ENCODE measurements at places on chromosomes 2 and 18. TPM values are rescaled to one million over a fixed set of nuclear protein-coding genes. Genes with fewer than 3 reads are reported as not detected.

DNA sequence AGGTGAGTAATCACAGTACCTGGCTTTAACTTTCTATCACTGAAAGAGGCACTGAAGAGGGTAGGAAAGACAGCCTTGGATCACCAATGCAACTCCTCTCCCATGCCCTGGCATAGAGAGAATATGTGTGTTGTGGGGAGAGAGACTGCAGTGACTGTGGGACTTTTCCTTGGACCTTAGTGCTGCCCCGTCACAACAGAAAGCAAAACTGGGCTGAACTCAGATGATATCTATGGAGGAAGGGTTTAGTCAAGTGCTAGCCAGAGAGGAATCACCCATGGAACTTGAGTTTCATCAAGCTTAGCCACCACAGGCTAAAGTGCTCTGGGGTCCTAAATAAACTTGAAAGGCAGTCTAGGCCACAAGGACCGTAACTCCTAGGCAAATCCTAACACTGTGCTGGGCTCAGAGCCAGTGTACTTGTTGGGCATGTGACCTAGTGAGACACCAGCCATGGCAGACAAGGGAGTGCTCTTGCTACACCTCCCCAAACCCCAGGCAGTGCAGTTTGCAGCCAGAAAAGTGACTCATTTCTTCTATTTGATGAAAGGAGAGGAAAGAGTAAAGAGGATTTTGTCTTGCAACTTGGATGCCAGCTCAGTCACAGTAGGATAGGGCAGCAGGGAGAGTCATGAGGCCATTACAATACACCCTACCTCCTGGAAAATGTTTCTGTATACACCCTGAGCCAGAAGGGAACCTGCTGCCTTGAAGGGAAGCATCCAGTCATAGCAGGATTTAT, 105.8 kb upstream of the SPOPL start:
- no peak overlapping the region for H3K4me3 ChIP-seq
- H3K4me1 ChIP-seq = no peaks in the 10 kb centered on the region
- no peaks in the 10 kb centered on the region for H3K36me3 ChIP-seq
- H3K27me3 ChIP-seq = no peaks in the 10 kb centered on the region

GRCh38 chr2:100359576-100359975, 37.3 kb upstream of the LONRF2 start:
- no peak overlapping the region for H3K4me3 ChIP-seq
- no peaks in the 10 kb centered on the region for H3K4me1 ChIP-seq
- no peaks in the 10 kb centered on the region for H3K36me3 ChIP-seq
- peaks cover 6% of the 10 kb centered on the region for H3K27me3 ChIP-seq
- no peak overlapping the region for H3K27ac ChIP-seq

CRACDL gene
- 0.61 TPM for total RNA-seq

DNA sequence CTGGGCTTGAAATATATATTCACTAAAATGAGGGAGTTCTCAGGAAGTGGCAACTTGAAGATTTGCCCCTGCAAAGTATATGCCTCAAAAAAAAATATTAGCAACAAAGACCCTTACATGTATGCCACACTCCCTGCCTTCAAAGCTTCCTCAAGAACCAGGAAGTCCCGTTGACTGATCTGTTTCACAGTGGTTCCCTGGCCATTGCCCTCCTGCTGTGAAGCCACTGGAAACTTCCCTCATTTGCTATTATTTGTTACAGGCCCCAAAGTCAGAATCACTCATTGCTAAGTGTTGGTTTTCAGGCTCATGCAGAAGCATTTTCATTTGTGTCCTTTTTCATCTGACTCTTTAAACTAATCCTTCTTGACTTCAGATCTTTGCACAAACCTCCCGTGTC, 421.5 kb downstream of the ZNF521 start:
- no peaks in the 10 kb centered on the region for H3K27me3 ChIP-seq
- no peak overlapping the region for H3K27ac ChIP-seq
- H3K4me1 ChIP-seq = no peaks in the 10 kb centered on the region
- DNase-seq = no peak

DNA sequence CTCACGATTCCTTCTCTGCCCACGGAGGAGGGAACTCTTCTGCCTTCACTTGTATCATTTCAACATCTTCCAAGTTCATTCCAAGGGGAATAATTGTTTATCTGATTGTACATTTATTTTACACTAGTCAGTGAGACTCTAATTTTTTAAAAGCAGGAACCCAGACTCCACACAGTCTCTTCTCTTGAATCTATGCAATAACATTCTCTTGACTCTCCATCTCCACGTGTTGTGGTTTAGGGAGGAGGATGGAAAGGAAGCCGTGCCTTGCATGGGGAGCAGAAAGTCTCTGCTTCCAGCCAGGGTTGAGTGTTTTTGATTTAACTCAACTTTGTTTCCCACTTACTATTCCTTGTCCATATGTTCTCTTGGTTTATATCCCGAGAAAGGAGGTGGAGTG, 131.1 kb upstream of the RIOK3 start:
- DNase-seq = no peak
- H3K4me1 ChIP-seq = peaks cover 19% of the 10 kb centered on the region
- H3K27ac ChIP-seq = no peak overlapping the region
- no peak overlapping the region for H3K4me3 ChIP-seq

- no peaks in the 10 kb centered on the region for H3K4me1 ChIP-seq
- H3K27ac ChIP-seq = no peak overlapping the region
- DNase-seq = no peak
- H3K27me3 ChIP-seq = peaks cover 7% of the 10 kb centered on the region
- no peaks in the 10 kb centered on the region for H3K36me3 ChIP-seq
Measured at GRCh38 chr2:96073170-96073775, 38.6 kb upstream of the GPAT2 start.

GRCh38 chr2:213065583-213066442, 85.6 kb downstream of the IKZF2 start:
- H3K4me3 ChIP-seq = peak overlapping the region; percentile 76
- peaks cover 23% of the 10 kb centered on the region for H3K4me1 ChIP-seq
- peaks cover 6% of the 10 kb centered on the region for H3K27me3 ChIP-seq
- no peak for DNase-seq
- peaks cover 2% of the 10 kb centered on the region for H3K36me3 ChIP-seq
- H3K27ac ChIP-seq = peak overlapping the region; percentile 57

GRCh38 chr2:232330068-232330999, 48.2 kb upstream of the ALPP start:
- no peak overlapping the region for H3K4me3 ChIP-seq
- H3K27me3 ChIP-seq = no peaks in the 10 kb centered on the region
- DNase-seq = peak; percentile 27
- H3K27ac ChIP-seq = no peak overlapping the region

- H3K27ac ChIP-seq = peak overlapping the region; percentile 57
- DNase-seq = no peak
- H3K27me3 ChIP-seq = no peaks in the 10 kb centered on the region
- H3K36me3 ChIP-seq = peaks cover 41% of the 10 kb centered on the region
- peak overlapping the region; percentile 43 for H3K4me3 ChIP-seq
Measured at GRCh38 chr2:98560256-98560771, 48.0 kb downstream of the COA5 start.

GRCh38 chr2:208466151-208466919, 59.7 kb downstream of the PTH2R start:
- H3K4me3 ChIP-seq = no peak overlapping the region
- H3K4me1 ChIP-seq = no peaks in the 10 kb centered on the region
- DNase-seq = no peak
- no peaks in the 10 kb centered on the region for H3K27me3 ChIP-seq
- H3K27ac ChIP-seq = no peak overlapping the region
- H3K36me3 ChIP-seq = no peaks in the 10 kb centered on the region

GRCh38 chr2:72901426-72901825, 14.2 kb downstream of the SPR start:
- no peak overlapping the region for H3K27ac ChIP-seq
- peaks cover 75% of the 10 kb centered on the region for H3K27me3 ChIP-seq
- no peaks in the 10 kb centered on the region for H3K4me1 ChIP-seq
- no peak for DNase-seq

WNT10A gene
- 2.5 TPM for total RNA-seq

SLC4A5 gene
- 3.6 TPM for total RNA-seq

- H3K27me3 ChIP-seq = no peaks in the 10 kb centered on the region
- H3K4me1 ChIP-seq = no peaks in the 10 kb centered on the region
- H3K36me3 ChIP-seq = peaks cover 28% of the 10 kb centered on the region
- no peak overlapping the region for H3K4me3 ChIP-seq
- no peak for DNase-seq
Measured at GRCh38 chr2:108825254-108825653, 38.7 kb downstream of the CCDC138 start.

- H3K4me1 ChIP-seq = no peaks in the 10 kb centered on the region
- no peak for DNase-seq
- peaks cover 2% of the 10 kb centered on the region for H3K27me3 ChIP-seq
- no peak overlapping the region for H3K4me3 ChIP-seq
- peak overlapping the region; percentile 15 for H3K27ac ChIP-seq
Measured at GRCh38 chr2:240635121-240635997, 10.1 kb downstream of the GPR35 start.

DNA sequence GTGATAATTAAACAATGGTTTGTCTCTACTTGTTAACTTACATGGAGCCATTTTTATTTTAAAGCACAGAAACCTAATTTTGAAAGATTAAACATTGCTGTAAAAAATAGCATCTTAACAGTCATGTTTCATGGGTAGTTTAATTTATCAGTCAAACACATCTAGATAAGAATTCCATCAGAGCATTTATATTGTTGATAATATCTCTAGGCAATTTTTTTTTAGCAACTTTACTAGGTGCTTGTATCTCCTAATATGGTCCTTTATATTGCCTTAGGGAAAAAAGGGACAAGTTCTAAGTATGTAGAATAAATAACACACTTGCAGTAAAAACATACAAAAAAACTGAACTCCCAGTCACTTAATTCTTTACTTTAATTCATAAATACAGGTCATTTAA, 863 bp downstream of the CSRNP3 start:
- H3K36me3 ChIP-seq = no peaks in the 10 kb centered on the region
- peaks cover 4% of the 10 kb centered on the region for H3K27me3 ChIP-seq
- H3K27ac ChIP-seq = no peak overlapping the region
- DNase-seq = no peak

HRH4 gene
- total RNA-seq = 0.23 TPM

DNA sequence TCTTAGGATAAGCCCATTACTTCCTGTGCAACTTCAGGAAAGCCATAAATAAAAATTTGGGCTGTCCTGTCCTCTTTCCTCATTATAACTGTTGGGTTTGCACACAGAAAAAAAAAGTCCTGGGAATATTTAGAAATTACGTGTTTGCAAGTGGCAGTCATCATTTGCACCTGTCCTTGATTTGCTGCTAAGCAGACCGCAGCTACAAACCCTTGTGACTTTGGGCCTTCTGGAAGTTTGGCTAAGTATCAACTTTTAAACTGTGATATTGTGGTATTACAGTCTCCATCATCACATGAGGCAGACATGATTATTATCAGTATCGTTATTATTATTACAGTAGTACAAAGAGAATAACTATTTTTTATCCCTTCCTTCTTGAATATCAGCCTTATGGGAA, 260.7 kb upstream of the SESTD1 start:
- no peak overlapping the region for H3K4me3 ChIP-seq
- no peaks in the 10 kb centered on the region for H3K36me3 ChIP-seq
- no peaks in the 10 kb centered on the region for H3K4me1 ChIP-seq
- no peak overlapping the region for H3K27ac ChIP-seq
- DNase-seq = no peak

DNA sequence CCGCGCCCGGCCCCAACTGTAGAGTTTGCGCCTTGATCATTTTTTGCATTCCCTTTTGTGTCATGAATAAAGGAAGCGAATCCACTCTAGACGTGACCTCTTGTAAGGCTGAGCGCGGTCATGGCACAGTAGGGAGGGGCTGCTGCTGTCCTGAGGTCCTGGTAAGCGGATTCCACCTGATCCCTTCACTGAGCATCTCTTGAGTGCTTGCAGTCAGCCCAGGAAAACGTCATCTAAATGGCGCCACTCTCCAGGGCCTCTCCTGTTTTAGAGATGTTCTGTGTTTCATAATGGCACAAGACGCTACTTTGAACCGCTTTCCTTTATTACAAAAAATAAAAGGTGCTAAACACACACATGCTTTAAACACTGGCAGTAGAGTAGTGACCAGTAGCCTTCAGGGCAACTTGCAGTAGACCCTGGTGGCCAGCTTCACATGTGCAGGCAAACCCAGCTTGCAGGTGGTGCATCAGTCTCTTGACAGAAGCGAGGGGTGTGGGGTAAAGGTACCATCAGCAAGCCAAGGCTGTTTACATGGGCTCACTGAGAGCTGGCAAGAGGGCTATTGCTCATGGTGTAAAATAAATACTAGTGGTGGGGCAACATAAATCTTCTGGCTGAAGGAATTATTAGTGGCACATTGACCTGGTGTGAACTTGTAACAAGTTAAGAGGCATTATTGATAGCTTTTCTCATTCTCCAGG, 43.0 kb upstream of the ACKR3 start:
- H3K4me1 ChIP-seq = peaks cover under 1% of the 10 kb centered on the region
- no peak for DNase-seq
- peaks cover 16% of the 10 kb centered on the region for H3K27me3 ChIP-seq
- H3K36me3 ChIP-seq = no peaks in the 10 kb centered on the region
- no peak overlapping the region for H3K27ac ChIP-seq
- H3K4me3 ChIP-seq = no peak overlapping the region

REG3A gene
- not detected for total RNA-seq

DNA sequence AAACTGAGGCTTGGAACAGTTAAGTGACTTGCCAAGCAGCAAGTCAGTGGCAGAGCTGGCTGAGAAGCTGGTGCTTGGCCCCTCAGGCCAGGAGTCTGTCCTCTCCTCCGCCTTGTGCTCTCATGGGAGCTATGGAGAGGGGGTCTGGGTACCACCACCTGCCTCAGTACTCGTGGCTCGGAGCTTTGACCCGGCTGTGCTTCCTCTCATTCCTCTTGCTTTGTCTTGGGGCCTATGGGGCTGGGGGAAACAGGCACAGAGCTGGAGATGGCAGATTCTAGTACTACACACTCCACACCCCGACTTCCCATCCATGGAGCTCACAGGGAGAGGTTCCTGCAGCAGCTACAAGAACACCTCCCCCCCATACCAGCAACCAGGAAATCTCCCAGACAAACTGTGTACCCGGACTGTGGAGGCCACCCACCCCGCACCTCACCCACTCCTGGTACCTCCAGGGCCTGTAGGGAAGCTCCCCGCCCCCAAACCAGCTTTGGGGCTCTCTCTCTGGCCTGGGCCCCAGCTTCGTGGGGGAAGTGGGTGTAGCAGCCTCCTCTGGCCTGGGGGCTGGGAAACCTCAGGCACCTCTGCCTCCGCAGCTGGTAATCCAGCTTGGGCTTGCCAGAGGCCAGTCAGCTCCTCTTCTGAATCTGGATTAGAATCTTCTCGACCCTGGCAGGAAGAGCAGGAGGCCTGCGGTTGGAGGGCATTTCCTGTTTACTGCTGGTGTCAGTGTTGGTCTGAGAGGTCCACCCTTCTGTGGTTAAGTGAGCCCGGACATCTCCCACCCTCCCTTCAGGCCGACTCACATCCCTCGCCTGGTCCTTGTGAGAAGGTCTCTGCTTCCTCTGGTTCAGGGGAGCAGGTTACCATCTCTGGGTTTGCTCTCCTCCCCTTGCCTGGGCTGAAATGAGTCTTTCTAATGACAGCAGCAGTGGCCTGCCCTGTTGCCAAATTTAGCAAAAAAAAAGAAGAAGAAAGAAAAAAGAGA, 22.3 kb upstream of the RHOB start:
- H3K27me3 ChIP-seq = no peaks in the 10 kb centered on the region
- peak overlapping the region; percentile 18 for H3K4me3 ChIP-seq
- H3K27ac ChIP-seq = peak overlapping the region; percentile 58
- no peaks in the 10 kb centered on the region for H3K36me3 ChIP-seq
- peaks cover 13% of the 10 kb centered on the region for H3K4me1 ChIP-seq

GRCh38 chr2:200797242-200797770, 14.4 kb upstream of the BZW1 start:
- no peak for DNase-seq
- H3K27ac ChIP-seq = no peak overlapping the region
- peaks cover 4% of the 10 kb centered on the region for H3K36me3 ChIP-seq
- H3K4me1 ChIP-seq = no peaks in the 10 kb centered on the region
- H3K4me3 ChIP-seq = no peak overlapping the region
- H3K27me3 ChIP-seq = peaks cover 6% of the 10 kb centered on the region

- no peak for DNase-seq
- peaks cover 5% of the 10 kb centered on the region for H3K27me3 ChIP-seq
- no peak overlapping the region for H3K27ac ChIP-seq
- H3K4me1 ChIP-seq = no peaks in the 10 kb centered on the region
- H3K36me3 ChIP-seq = no peaks in the 10 kb centered on the region
Measured at GRCh38 chr2:80322958-80323357, 18.4 kb upstream of the LRRTM1 start.

LYPD6 gene
- total RNA-seq = not detected
